ENCODE measurements at places on chromosomes 13 and 19.

GRCh38 chr13:35785576-35786303 is 309.3 kb upstream of the MAB21L1 start:
- DNase-seq: no peak

DNA sequence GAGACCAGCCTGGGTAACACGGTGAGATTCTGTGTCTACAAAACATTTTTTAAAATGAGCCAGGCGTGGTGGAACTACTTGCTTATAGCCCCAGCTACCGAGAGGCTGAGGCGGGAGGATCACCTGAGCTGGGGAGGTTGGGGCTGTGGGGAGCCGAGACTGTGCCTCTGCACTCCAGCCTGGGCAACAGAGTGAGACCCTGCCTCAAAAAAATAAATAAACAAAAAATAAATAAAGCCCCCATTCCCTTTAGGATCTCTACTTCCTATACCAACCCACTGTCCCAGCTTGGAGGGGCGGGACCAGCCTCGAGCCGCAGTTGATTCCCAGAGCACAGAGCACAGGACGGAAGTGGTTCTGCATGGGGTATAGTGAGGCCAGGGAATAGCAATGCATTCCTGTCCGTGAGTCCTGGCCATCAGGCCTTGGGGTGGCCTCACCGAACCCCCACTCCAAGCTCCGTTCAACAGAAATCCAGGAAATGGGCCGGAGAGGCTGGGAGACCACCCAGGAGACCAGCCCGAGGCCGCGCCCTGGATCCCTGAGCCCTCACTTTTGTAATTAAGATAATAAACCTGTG is 4.9 kb upstream of the PTBP1 start:
- no peak for DNase-seq

GRCh38 chr13:35741657-35742056 is 265.2 kb upstream of the MAB21L1 start:
- no peak for DNase-seq

DNA sequence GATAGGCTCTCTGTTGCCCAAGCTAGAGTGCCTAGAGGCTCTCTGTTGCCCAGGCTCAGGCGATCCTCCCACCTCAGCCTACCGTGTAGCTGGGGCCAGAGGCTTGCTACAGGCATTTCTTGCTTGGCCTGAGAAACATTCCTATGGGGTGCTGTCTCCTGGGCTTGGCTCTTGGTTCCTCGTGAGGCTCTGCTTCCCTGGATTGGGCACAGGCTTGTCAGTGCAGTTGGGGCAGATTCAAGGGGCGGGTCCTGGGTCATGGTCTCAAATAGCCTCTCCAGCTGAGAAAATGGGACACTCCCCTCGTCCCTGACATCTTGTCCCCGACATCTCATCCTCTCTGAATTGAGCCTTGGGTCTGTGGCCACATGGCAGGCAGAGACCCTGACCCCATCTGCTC is 4.9 kb downstream of the TSSK6 start:
- no peak for DNase-seq

DNA sequence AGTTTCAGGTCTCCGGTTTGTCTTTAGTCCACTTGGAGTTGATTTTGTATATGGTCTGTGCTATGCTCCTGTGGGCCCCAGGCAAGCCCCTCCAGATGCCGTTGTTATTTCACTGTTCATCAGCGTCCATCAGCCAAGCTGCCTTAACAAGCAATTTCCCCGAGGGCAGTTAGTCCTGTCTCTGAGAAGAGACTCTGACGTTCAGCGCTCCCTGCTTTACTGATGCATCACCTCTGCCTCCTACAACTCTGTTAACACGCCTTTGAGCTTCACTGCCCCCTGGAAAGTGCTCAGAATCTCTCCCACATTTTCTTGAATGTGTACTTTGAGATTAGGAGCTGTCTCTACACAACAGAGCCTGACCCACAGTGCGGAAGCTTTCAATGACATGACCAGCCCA is 41.8 kb upstream of the UBAC2 start:
- no peak for DNase-seq

GRCh38 chr13:31970231-31970930 is 61.2 kb upstream of the FRY start:
- no peak for DNase-seq

GRCh38 chr19:52397310-52398080 is at the start of gene ZNF528:
TSS of gene ZNF528 (plus strand) at chr19:52397849. CDS start at chr19:52402014, 4,165 bp downstream.
- DNase-seq: peak; percentile 88

DNA sequence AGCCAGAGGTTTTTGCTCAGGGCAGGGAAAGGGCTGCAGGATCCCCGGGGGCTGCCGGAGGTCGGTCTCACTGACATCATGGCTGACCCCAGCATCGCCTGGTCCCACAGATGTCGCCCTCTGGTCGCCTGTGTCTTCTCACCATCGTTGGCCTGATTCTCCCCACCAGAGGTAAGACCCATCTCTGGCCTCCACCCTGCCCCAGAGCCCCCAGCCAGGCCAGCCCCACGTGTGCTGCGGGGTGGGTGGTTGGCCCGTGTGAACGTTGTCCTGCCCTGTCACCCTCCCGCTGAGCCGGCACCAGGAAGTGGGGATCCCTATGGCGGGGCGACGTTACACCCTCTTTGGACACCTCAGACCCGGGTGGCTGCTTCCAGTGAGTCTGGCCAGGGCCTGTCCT is 906 bp downstream of the FXYD5 start:
- peak; percentile 43 for DNase-seq

DNA sequence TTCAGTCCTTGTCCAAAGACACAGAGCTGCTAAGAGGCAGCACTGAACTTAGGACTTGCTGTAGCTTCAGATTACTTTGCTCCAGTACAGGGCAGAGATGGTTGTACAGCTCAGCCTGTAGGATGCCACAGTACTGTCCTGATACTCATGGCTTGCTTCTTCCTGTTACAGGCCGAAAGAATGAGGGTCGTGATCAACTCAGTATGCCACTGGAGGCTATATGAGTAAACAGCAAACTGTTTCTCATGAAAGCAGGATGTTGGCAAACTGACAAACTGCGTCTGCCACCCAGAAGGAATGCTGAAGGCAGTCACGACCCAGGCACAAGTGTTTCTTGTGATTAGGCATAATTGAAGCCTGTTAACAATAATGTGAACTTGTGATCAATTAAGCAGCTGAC is 2.8 kb downstream of the ZNF749 start:
- no peak for DNase-seq

- DNase-seq: no peak
Measured at GRCh38 chr13:99220199-99220935, 19.7 kb downstream of the UBAC2 start.

GRCh38 chr19:19540715-19541515 is 2.9 kb downstream of the CILP2 start:
- DNase-seq: peak; percentile 69

- DNase-seq: no peak
Measured at GRCh38 chr13:33863188-33863789, 45.3 kb downstream of the RFC3 start.

GRCh38 chr19:7868671-7869452 is 5.3 kb downstream of the PRR36 start:
- DNase-seq: peak; percentile 85

GRCh38 chr19:38644719-38645118 is 2.7 kb upstream of the ACTN4 start:
- DNase-seq: no peak
